ENCODE measurements at places on chromosomes 13 and 19.

GRCh38 chr19:53389978-53390377 is 5.0 kb upstream of the ZNF765 start:
- no peak for DNase-seq

GRCh38 chr13:40994581-40995230 is 24.4 kb downstream of the ELF1 start:
- DNase-seq, result no peak

DNA sequence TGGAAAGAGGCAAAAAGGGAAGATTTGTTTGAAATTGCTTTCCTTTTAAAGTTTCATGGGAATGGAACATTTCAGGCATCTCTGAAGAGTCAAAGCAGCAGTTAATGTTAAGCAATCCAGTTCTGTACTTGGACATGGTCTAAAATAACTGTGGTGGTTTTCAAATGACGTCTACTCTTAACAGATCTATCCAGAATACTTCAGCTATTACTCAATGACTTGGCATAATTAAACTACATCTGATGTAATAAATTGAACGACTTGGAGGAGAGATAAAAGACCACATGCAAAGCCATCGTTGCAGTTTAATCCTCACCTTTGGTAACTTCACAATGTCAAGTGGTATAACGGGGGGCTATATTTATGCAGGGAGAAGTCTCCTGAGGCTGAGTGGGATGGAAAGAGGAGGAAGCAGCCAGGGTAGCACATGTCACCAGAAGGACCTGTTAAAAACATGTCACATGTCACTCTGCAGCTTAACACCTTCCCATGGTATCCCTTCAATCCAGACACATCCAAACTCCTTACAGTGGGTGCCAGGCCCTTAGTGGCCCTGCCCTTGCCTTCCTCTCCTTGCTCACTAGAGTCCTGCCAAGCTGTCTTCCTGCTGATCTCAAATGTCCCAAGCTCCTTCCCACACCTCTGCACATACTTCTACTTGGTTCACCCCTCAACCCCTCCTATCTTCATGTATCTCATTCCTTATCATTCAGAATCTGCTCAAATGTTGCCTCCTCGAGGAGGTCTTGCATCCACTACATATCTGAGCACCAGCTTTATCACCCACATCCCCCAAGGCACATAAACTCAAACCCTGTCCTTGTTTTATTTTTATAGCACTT is 327.8 kb downstream of the SUCLA2 start:
- DNase-seq, result peak; percentile 94

DNA sequence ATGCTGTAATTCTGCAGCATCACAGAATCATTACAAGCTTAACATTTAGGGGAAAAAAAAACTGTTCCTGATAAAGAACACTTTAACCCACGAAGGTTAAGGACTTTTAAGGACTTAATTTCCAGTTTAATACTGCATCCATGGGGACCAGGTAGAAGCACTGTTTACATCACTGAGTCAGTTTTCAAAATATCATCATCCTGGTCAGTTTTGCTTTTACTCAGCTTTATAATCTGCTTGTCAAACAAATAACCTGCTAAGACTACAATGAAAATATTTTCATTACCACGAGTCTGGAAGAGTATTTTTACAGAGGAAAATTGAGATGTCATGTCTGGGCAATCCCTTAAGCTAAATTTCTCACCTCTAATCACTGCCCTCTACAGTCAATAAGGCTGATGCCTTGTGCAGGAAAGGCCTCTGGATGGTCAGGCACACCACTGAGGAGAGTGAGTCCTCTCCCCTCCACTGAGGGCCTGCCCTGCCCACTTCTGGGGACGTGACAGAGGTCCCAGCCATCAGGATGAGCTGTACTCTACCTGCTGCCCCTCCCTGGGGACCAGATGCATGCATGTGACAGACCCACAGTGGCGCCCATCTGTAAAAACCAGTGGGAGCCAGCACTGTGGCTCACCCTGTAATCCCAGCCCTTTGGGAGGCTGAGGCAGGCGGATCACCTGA is 31.0 kb downstream of the FOXO1 start:
- DNase-seq, result no peak

DNA sequence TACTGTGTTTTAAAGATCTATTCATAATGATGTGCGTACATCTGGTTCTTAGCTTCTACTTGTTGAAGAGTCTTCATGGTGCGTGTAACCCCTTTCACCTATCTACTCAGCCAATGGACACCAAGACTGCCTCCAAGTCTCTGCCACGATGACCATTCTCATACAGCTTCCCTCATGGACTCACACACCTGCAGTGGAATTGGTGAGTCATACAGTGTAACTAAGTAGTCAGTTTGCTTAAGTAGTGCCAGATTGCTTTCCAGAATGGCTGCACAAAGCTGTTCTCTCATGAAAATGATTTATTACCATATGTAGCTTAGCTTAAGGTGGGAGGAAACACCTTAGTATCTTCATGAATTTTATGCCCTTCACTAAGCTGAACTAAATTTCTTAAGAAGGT is 112.3 kb downstream of the AKAP11 start:
- DNase-seq, result peak; percentile 33

- no peak for DNase-seq
Measured at GRCh38 chr13:89660752-89661151, 1686.7 kb upstream of the MIR17HG start.

GRCh38 chr13:104641309-104641708 is 1575.1 kb upstream of the SLC10A2 start:
- peak; percentile 0 for DNase-seq

- no peak for DNase-seq
Measured at GRCh38 chr19:7902796-7903243, 857 bp upstream of the MAP2K7 start.

- DNase-seq, result peak; percentile 51
Measured at GRCh38 chr19:35045667-35046300, 4.3 kb downstream of the HPN start.

- peak; percentile 5 for DNase-seq
Measured at GRCh38 chr13:108214441-108215271, 680 bp downstream of the LIG4 start.

DNA sequence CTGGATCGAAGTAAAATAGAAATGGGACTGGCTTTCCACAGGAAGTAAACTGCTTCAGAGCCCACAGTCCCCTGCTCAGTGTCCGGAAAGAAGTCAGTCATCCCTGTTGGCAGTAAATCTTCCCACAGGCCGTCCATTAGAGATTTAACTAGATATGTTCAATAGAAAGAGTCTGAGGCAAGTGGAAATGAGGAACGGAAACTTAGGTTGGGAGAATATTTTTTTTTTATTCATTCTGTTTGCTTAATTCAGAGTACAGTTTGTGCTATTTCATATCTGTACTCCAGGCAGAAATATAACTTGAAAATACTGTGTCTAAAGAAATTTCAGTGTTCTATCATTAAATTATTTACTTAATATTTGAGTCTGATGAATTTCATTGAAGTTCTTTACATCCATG is 22.7 kb downstream of the SLC25A15 start:
- DNase-seq, result no peak
